ENCODE measurements at places on chromosomes 16 and 17.

DNA sequence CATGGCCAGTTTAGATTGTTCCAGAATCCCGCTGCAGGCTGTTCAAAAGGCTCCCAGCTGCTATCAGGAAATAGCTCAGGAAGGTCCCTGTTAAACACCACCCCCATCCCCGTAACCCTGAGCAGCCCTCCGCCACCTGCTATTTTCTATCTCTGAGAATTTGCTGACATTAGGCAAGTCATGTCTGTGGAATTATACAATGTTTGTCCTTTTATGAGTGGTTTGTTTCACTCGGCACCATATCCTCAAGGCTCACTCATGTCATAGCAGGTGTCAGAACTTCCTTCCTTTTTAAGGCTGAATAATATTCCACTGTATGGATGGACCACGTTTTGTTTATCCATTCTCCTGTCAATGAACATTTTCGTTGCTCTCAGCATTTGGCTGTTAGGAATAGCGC lies 164.3 kb upstream of the FOXF1 start:
- no peak for DNase-seq

- DNase-seq, result peak; percentile 33
These were observed 1.6 kb downstream of the HEATR3 start for GRCh38 chr16:50067290-50067853.

- no peak for DNase-seq
These were observed 2.8 kb downstream of the FA2H start for GRCh38 chr16:74771656-74772315.

GRCh38 chr17:7586673-7587419 lies 3.0 kb downstream of the SOX15 start:
- DNase-seq, result peak; percentile 88
